ENCODE measurements at places on chromosomes 2 and 18. TPM values are rescaled to one million over a fixed set of nuclear protein-coding genes. Genes with fewer than 3 reads are reported as not detected.

The CDCA7 gene
- 9.3 TPM for total RNA-seq

The TSN gene
- total RNA-seq, result 45.9 TPM

The GALNT13 gene
- 1.0 TPM for total RNA-seq

The LCT gene
- 0.09 TPM for total RNA-seq

The HOXD11 gene
- total RNA-seq, result 2.1 TPM

The LAMA3 gene
- total RNA-seq, result 49.0 TPM

The TLX2 gene
- 0.51 TPM for total RNA-seq

The ITGA4 gene
- 6.8 TPM for total RNA-seq

The CNOT9 gene
- 41.8 TPM for total RNA-seq

The C1QL2 gene
- not detected for total RNA-seq

The BCL2L11 gene
- 44.4 TPM for total RNA-seq

The CAVIN2 gene
- 154 TPM for total RNA-seq

The PLGLB2 gene
- 5.0 TPM for total RNA-seq

The RAPH1 gene
- 50.4 TPM for total RNA-seq

The ANO7 gene
- total RNA-seq, result 83.5 TPM

The VAMP8 gene
- total RNA-seq, result 312 TPM
